ENCODE measurements at places on chromosomes 13 and 19. TPM values are rescaled to one million over a fixed set of nuclear protein-coding genes. Genes with fewer than 3 reads are reported as not detected.
A peak's percentile ranks its signal among the peaks of the same experiment; 100 is the strongest.

The IGSF23 gene
- not detected for total RNA-seq

- DNase-seq = no peak
These were observed 10.6 kb downstream of the NCLN start for GRCh38 chr19:3196064-3196932.

- DNase-seq = no peak
These were observed 244.4 kb upstream of the MAB21L1 start for GRCh38 chr13:35720690-35721554.

DNA sequence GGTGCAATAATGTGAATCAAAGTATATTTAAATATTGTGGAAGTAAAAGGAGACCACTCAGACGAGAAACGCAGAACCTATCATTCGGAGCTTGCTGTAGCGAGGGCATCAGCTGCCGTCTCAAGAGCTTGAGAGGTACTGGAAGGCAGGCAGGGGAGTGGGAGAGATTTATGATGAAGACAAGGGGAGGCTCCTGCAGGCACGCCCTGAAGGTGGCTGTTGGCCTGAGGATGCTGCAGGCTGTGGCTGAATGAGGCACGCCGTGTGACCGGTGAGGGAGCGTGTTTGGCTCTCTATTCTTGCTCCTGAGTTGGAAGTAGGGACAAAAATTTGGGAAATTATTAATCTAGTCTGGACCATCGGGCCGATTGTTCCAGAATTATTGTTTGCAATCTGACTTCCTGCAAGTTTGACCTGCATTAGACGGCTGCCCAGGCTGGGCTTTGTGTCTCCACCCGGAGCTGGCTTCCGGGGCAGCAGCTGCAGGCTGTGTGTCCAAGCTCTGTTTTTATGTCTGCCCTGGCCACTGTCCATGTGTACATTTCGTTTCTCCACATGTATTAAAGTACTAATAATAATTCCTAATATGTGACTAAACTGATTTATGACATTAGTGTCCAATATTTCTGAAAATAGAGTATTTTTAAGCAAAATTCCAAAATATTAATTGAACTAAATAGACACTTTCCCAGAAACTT is 91.1 kb upstream of the ANKRD10 start:
- no peak for DNase-seq

- no peak for DNase-seq
These were observed 1.4 kb downstream of the MATK start for GRCh38 chr19:3784607-3785450.

DNA sequence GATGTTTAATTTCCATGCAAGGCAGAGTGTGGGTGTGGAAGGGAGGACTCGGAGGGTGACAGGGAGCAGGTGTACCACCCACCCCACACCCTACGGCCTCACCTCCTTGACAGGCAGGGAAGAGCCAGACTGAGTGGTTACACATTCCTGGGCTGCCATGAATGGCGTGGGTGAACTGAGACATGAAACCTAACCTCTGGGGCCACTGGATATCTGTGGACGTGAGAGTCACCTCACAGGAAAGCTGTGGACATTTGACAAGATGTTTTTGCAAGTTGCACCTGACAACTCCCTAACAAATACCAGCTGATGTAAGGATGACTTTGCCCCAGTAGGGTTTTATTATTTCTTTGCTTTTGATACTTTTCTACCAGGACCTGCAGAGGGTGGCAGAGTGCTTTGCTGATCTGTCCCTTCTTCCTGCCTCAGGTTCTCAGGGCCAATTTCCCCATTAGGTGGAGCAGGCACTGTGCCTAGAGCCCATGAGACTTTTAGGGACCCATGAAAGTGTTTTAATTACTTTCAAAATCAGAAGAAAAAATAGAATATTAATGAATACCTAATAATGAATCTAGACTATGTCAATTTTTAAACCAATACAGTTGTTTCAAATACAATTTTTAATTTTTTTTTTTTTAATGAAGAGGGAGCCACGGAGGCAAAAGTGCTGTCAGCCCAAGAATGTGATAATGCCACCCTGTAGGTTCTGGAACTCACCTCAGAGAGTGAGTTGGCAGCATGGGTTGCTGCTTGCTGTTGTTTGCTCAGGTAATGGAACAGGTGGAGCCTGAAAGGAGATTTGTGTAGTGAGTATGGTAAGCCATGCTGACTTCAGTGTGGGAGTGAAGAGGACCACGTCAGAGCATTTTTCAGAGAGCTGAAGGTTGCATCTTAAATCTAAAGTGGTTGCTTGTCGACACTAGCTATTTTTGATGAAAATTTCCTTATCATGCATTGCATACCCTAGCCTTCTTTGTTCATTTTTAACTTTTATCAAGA is 58.0 kb upstream of the CYSLTR2 start:
- DNase-seq = peak; percentile 10
